Activated gamma-delta T cell treated with Interleukin-2 at 50 U/mL for 16 hours (primary cell): ENCODE measurements at places on chromosomes 4 and X.
A peak's percentile ranks its signal among the peaks of the same experiment; 100 is the strongest.

DNA sequence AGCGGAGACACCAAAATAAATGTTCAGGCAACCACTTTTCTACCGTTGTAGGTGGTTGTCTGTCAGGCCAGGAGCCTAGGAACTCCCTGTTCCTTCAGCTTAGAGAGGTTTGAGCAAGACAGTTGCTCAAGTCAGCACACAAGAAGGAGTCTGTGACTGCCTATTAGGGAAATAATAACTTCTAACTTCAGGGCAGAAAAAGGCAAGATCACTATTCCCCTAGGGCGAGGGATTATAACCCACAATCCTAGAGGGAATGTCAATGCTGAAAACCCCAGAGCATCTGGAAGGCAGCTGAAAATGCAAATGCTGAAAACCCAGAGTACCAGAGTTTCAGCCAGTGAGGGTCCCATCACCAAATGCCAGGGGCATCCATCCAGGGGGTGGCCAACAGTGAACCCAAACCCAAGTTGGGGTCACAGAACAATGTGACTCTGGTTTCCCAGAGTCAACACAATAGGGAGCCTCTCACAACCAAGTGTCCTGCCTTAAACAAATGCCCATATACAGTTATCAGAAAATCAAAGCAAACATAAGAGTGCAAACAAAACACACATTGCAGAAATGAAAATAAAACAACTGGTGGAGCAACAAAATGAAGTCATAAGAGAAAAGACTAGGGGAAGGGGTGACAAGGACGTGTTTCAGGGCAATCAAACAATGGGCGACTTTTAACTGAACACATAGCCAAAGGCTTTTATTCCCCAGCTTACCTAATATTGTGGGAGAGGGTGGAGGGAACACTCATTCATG is 27.6 kb downstream of the MORF4L2 start:
- DNase-seq: no peak

- peak; percentile 19 for DNase-seq
Observed at GRCh38 chrX:54043541-54044125, 640 bp downstream of the PHF8 start.

- no peak for DNase-seq
Observed at GRCh38 chr4:15719506-15719905, 16.6 kb downstream of the BST1 start.

DNA sequence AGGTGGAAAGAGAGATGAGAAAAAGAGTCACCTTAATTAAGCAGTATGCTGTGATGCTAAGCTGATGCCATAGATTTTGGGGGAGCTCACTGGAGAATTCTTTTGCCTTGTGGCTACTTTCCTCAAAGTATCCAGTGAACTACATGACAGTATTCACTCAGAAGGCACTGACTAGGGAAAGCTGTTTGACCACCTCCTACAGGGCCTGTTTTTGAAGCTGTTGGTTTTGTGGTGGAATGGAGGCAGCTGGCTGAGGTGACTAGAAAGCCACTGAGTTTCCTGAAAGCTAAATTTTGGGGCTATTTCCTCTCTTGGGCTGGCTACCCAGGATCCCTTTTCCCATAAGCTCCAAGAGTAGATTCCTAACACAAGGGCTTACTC is 124.8 kb upstream of the EOLA2 start:
- DNase-seq: no peak

GRCh38 chrX:46279214-46279924 is 265.9 kb downstream of the ZNF674 start:
- DNase-seq: no peak

DNA sequence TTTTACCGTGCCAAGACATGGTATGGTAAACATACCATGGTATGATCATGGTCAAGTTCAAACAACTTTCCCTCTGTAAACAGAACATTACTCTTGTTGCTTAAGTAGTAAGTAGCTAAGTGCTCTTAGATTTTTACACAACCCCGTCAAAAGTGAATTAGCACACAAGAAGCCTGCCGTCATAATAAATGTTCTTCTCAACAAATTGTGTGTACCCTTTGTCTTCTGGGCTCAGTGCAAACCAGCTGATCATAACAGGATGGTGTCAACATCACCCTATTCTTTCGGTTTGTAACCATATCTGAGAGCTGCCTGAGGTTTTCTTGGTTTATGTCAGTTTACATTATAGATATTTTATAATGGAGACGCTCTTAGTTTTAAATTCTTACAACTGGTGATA is 28.8 kb downstream of the MSL3 start:
- no peak for DNase-seq

DNA sequence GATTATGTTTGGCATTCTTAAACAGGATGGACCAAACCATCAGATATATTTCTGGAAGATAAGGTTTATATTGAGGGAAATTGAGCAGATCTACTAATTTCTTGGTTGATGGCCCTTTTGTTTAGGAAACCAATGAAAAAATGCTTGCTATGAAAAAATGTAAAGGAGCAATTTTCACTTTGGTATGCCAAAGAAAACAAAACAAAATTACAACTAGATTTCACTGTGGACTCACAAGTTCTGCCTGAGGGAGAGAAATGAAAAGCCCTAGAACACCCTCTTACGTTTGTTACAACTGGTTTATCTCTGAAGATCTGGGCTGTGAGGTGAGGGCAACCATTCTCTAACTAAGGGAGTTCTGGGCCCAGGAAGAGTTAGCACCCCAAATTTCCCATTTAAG is 122.5 kb upstream of the IL15 start:
- DNase-seq: no peak

DNA sequence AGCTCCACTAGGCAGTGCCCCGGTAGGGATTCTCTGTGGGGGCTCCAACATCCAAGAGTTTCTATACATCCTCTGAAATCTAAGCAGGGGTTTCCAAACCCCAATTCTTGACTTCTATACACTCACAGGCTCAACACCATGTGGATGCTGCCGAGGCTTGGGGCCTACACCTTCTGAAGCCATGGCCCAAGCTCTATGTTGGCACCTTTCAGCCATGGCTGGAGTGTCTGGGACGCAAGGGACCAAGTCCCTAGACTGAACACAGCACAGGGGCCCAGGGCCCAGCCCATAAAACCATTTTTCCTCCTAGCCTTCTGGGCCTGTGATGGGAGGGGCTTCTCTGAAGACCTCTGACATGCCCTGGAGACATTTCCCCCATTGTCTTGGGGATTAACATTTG is 511.8 kb downstream of the TRAM1L1 start:
- DNase-seq: no peak

DNA sequence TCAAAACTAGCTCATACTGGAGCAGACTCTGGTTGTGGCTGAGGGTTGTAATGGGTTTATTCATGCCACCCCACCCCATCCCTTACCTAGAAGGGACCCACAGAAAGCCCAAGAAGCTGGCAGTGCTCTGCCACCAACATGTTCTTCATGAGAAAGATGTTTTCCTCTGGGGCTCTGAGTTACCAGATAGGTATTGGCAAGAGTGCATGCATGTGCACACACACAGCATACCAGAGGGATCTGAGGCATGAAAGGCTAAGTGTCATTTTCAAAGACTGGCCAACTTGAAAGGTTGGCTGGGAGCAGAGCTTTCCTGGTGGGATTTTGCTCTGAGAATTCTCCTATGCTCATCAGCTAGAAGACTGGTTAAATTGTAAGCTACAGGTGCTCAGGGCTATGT is 65.2 kb downstream of the PHOX2B start:
- no peak for DNase-seq

DNA sequence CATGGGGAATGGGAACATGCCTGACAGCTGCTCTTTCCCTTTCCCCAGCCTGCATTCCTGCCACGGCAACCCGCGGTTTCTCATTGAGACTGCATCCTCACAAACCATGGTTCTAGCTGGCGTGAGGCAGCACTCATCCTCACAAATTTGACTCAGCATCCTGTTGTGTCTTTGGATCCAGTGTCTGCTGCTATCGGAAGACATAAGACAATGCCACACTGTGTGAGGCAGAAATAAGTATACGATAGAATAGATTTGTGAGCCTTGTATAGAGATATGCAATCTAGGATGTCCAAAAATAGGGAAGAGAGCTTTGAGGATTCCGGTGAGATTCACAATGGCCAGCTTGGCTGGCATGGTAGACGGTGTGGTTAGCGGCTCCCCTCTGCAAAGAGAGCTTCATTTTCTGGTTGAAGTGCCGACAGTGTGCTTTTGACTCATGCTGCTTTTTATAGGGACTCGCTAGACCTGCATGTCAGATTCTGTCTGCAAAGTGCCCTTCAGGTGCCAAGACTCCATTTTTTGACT is 161.3 kb upstream of the PSAPL1 start:
- DNase-seq: no peak

- DNase-seq: no peak
Observed at GRCh38 chrX:41686788-41687187, 2.0 kb upstream of the GPR34 start.

DNA sequence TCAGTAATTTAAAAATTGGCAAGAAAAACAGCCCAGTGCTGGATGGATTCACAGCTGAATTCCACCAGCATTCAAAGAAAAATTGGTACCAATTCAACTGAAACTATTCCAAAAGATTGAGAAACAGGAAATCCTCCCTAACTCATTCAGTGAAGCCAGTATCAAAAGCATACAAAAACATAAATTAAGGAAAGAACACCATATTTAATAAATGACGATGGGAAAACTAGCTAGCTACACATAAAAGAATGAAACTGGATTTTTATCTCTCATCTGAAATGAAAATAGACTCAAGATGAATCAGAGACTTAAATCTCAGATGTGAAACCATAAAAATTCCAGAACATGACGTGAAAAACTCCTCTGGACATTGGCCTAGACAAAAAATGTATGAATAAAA is 516.8 kb upstream of the SPANXN1 start:
- DNase-seq: no peak

DNA sequence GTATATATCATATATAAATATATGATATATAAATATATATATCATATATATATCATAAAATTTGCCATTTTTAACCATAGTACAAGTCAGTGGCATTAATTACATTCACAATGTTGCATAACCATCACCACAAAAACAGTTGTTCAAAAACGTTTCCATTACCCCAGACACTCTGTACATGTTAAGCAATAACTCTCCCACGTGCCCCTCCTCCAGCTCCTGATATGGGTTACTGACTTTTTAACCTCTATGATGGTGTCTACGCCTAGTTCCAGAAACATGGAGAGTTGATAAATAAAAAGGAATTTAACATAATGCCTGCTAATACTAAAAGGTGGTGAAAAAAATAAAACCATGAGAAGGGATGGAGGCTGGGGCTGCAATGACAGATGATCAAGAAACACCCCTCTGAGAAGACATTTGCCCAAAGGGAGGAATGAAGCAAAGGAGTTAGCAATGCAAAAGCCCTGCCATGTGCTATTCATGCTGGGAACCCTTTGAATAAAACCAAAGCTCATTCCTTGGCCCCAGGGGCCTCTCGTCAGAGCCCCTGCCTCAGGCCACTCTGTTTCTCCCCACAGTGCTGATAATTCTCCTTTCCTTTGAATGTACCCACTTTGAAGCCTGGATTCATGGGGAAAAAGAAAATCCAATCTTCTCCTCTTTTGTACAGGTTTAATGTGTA is 144.3 kb downstream of the NWD2 start:
- DNase-seq: no peak

- DNase-seq: no peak
Observed at GRCh38 chr4:76105652-76106051, 31.1 kb downstream of the ART3 start.

DNA sequence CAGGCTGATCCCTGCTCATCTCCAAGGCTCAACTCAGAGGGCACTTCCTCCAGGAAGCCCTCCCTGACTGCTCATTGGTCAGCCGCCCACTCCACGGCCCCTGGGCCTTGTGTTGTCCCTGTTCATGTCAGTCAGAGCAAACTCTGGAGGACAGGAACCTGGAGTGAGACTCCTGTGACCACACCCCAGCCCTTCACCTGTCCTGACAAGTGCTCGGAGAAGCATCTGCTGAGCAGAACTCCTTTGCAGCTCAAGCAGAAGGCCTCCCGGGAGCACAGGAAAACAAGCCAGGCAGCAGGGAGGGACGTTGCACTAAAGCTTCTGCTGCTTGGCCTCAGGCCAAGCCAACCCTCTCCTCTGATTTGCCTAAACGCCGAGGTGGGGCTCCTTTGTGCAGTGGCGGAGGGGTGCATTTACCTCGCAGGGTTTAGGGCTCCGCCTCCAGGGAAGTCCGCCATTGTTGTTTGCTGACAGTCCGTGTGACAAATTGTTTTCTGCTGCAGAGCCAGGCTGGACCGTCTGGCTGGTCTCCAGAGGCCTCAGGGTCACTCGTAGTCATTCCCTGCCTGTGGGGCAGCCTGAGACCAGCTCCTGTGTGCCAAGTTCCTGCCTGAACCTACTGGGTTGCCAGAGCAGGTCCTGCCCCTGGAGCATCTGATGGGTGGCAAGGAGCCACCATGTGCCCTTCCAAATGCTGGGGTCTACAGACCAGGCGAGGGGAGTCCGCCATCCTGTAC is 61.8 kb downstream of the C4orf50 start:
- no peak for DNase-seq

GRCh38 chr4:15729910-15730533 is 27.2 kb downstream of the BST1 start:
- DNase-seq: peak; percentile 28

DNA sequence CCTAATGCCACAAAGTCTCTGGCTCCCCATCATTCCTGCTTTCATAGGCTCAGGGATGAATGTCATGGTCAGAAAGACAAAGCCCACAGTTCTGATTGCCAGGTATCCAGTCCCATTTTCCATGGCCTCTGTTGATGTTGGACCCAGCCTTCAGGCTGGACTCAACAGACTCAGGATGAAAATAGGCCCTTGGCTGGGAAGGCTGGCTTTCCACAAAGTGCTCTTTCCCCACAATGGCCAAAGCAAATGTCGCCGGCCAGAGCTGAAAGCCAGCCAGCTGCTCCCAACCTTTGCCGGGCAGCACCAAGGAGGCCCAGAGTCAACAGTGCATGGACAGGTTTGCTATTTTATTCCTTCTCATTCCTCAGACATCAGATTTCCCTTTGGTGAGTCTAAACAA is 430.1 kb upstream of the FGF16 start:
- no peak for DNase-seq

DNA sequence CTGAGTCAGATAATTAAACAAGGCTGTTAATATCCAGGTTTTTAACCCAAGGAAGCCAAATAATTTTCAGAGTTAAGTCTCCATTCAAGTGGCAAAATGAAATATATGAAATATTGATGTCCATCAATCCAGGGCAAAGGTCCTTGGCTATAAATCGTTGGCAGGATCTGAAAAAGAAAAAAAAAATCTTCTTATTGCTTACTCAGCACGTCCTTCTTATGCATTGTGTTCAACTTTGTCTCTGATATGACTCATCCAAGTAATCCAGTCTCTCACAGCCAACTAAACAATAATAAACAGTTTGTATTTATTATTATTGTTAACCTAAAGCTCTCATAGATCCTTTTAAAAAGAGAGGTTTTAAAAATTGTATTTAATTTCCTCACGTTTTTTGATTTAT is 851.2 kb downstream of the ADGRL3 start:
- DNase-seq: no peak

GRCh38 chrX:129763666-129764065 is 16.1 kb upstream of the SASH3 start:
- DNase-seq: no peak

DNA sequence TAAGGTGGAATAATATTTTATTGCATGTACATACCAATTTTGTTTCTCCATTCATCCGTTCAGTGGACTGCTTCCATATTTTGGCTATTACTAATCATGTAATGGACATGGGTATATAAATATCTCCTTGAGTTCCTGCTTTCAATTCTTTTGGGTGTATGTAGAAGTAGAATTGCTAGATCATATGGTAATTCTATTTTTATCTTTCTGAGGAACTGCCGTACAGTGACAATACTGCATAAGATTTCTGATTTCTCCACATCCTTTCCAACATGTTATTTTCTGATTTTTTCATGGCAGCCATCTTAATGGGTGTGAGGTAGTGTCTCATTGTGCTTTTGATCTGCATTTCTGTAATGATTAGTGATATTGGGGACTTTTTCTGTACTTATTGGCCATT is 19.2 kb downstream of the ALPK1 start:
- DNase-seq: no peak

- no peak for DNase-seq
Observed at GRCh38 chrX:137028699-137029098, 5.1 kb downstream of the GPR101 start.
